ENCODE measurements at places on chromosomes 6 and 20.

GRCh38 chr6:81997090-81997926 is 244.8 kb upstream of the TENT5A start:
- DNase-seq: no peak

GRCh38 chr6:142857233-142857761 is 87.7 kb downstream of the HIVEP2 start:
- DNase-seq: no peak

- no peak for DNase-seq
These were observed 45.4 kb upstream of the AIG1 start for GRCh38 chr6:143015300-143015706.

GRCh38 chr20:48682529-48683363 is 145.1 kb downstream of the PREX1 start:
- DNase-seq: no peak

DNA sequence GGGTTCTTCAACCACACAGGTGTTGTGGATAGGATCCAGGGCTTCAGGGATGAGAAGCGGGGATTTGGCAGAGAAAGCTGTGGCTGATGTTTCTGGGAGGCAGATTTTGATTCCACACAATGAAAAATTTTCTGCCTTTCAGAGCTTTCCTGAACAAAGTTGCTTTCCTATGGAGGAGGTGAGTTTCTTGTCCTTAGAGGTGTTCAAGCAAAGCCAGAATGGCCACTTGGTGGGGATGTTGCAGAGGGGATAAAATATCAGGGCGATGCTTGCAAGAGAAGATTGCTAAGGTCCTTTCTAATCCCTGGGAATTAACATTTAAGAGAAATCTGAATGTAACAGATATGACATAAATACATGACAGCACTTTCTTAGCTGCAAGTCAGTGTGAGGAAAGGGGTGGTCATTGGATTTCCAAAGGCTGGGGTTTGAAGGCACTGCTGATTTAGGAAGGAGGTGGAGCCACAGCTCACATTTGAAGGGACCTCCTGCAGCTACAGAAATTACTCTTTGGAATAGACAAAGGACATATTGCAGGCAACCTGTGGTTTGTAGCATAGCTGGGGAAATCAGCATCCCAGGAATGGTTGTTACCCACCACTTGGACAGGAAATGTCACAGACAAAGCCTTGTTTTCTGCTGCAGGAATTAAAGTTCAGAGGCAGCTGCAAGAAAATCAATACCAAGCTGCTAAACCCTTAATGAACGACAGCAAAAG is 271.1 kb upstream of the CHD6 start:
- DNase-seq: no peak

DNA sequence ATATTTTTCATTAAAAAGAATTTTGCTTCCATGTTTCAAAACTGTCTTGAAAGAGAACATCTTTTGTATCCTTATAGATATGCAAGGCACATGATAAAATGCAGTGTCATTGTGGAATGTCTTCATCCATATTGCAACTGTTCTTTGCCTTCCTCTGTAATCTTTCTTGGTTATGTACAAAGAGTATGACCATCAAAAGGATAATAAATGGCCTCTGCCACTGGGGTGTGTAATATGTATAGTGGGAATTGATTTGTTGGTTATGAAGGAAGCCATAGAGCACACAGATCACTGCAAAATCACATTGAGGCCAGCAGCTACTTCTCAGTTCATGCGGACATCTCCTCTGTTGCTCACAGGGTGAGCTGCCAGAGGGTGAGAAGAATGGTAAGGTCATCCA is 703.5 kb downstream of the TFAP2A start:
- no peak for DNase-seq

DNA sequence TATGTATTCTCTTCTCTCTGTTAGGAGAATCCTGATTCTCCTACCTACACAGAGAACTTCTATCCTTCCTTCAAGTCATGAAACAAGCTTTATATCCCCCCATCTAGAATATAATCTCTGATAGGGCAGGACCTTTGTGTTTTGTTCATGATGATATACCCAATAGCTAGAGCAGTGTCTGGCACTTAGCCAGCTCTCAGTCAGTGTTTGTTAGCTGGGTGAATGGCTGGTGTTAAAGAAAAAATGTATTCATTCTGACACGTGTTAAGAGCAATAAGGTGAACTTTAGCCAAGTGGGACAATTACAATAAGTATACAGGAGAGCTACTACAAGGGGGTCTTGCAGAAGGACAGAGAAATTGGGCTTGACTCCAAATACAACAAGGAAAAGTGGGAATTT is 34.3 kb upstream of the TNFRSF21 start:
- DNase-seq: no peak

- DNase-seq: no peak
These were observed 312.2 kb upstream of the FLRT3 start for GRCh38 chr20:14649662-14650061.

GRCh38 chr6:107633680-107634323 is 143.9 kb downstream of the SOBP start:
- peak; percentile 54 for DNase-seq

GRCh38 chr6:90004511-90004910 is 110.2 kb downstream of the GJA10 start:
- no peak for DNase-seq

- DNase-seq: no peak
These were observed 111.1 kb upstream of the SASH1 start for GRCh38 chr6:148231572-148231971.

DNA sequence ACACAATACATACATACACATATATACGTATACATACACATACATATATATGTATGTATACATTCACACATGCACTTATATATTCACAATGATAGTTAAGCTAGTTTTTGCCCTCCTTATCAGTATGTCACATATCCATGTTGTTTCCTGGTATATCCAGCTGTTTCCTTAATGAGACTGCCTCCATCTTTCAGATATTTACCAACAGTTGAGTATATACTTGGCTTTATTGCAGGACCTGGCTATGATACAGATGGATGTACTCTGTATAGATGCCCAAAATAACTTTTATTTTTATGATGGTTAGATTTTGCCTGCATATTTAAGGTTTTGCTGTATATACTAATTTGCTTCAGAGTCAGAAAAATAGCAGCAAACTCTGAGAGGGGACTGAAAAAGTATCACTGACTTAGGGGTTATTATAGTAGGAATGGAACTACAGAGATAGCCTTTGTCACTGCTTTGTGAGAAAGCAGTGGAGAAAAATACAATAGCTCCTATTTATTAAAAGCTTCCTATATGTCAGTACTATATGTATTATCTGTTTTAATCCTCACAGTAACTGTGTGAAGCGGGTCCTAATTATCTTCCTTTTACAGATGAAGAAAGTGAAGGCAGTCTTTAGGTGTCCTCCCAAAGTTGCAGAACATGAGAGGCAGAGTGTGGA is 35.5 kb downstream of the CARMIL1 start:
- no peak for DNase-seq

GRCh38 chr6:54846243-54846856 is at the start of gene FAM83B:
Gene FAM83B, plus strand, starts transcription at chr6:54846771. Its CDS starts 23,476 bp downstream, at chr6:54870247.
- peak; percentile 18 for DNase-seq

GRCh38 chr6:79780881-79781280 is 149.8 kb downstream of the SH3BGRL2 start:
- DNase-seq: no peak

DNA sequence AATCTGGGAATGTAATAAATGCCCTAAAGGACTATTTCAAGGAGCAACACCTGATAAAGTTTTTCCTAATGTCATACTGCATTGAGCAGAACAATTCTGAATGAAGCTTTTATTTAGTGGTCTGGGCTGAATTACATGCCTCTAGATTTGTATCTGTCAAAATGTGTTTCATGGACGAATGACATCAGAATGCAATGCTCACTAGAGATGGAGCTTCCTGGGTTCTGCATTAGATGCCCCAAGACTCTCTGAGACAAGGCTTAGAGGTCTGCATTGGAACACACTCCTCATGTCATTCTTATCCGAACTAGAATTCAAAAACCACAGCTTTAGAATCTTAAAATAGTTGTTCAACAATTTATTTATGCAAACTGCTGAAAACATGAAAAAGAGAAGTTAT is 62.0 kb downstream of the SYNE1 start:
- DNase-seq: no peak

DNA sequence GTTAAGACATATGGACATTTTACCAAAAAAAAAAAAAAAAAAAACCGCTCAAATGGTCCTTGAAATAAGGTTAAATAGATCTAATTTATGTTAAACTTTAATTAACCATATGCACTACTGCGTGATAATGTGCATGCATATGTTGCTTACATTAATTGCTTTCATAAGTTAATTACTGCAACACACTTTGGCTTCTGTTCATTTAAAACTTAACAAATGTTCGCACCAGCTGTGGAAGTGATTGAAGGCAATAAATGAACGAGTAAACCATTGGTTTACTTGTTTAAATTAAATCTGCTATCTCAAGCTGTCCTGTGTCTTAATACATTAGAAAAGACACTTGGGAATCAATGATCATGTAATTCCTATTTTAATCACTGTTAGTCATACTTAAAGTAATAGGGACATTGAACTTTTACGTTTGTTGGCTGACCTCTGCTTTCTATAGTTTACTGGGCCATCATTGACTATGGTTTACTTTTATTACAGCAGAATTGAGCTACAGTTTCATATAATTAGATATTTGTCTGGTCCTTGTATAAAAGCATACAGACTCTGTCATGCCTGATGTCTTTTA is 294.7 kb downstream of the KHDC1L start:
- DNase-seq: no peak

DNA sequence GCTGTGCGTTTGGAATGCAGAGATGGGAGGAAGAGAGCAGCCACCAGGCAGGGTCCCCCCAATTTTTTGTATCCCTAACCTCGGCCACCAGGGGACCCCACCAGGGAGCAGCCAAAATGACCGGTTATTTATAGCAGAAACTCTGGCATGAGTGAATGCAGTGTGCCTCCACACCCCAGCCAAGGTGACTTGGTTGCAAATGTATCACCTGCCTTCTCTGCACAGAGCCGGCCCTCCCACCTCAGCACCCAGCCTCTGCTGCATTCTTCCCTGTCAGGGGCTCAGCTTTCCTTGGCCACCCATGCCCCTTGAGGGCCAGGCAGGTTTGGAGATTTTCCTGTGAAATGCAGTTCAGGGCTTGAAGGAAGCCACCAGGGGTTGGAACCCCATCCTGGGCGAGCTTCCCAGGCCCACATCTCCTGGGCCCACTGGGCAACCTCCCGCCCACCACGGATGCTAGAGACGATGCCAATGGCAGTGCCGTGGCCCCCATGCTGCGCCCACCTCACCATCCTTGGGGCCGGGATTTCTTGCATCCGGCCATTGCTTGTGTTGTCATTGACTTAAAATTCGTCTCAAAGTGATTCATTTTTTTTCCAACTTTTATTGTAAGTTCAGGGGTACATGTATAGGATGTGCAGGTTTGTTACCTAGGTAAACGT is 291.6 kb downstream of the TAF4 start:
- DNase-seq: no peak

- no peak for DNase-seq
These were observed 23.4 kb downstream of the MGME1 start for GRCh38 chr20:17992224-17992637.

- no peak for DNase-seq
These were observed 43.5 kb upstream of the FRMD1 start for GRCh38 chr6:168122521-168122920.

DNA sequence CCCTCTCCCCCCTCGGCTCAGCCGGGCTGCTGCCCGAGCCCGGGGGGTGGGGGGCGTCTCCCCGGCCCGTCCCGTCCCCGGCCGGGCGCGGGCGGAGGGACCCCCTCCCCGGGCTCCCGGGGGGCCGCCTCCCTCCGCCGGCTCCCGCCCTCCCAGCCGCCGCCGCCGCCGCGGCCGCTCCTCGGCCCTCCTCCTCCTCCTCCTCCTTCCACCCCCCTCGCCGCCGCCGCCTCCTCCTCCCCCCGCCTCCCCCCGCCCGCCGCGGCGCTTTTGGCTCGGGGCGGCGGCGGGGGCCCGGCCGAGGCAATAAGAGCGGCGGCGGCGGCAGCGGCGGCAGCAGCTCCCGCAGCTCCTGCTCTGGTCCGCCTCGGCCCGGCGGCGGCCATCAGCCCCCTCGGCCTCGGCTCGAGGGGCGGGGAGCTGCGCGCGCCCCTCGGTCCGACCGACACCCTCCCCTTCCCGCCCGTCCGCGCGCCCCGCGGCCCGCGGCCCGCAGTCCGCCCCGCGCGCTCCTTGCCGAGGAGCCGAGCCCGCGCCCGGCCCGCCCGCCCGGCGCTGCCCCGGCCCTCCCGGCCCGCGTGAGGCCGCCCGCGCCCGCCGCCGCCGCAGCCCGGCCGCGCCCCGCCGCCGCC is 38.7 kb downstream of the GNAS start:
- DNase-seq: peak; percentile 70
